Esophagus squamous epithelium (tissue), 5 donors: ENCODE measurements at places on chromosomes 2 and 18.

DNA sequence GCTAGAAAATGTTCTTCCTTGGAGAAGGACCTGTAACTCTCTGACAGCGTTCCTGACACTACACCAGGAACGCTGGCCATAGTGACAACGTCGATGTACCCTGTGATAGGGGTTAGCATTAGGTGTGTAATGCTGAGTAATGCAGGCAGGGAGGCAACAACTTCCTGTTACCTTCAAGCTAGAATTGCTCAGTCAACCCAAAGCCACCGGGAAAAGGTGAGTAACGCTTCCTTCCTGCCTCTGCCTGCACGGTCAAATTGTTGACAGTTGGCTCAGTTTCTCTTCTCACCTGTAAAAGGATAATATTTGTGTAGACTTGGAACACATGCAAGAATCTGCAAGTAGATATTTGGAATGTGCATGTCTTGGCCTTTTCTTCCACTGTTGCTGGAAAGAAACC is 12.7 kb downstream of the FAM110C start:
- DNase-seq: no peak

DNA sequence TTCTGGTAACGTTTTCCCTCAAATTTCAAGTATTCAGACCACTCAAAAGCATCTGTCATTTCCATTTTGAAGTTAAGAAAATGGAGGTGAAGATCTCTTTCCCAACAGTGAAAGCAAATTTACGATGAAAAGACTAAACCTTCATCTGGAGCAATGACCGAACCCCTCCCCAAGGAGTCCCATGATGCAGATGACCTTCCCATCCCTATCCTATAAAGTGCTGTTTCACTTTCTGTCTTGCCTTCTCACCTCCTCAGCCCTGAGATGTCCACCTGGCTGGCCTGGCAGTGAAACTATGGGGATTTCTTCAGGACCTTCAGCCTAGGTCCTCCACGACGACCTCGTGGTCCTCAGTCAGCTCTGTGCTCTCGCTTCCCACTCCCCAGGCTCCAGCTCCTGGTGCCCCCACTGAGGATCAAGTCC is 925 bp upstream of the NPC1 start:
- DNase-seq: no peak

GRCh38 chr2:156009293-156009692 is 323.2 kb downstream of the NR4A2 start:
- DNase-seq: no peak

- no peak for DNase-seq
Observed at GRCh38 chr2:116132833-116133232, 1681.7 kb upstream of the DDX18 start.

DNA sequence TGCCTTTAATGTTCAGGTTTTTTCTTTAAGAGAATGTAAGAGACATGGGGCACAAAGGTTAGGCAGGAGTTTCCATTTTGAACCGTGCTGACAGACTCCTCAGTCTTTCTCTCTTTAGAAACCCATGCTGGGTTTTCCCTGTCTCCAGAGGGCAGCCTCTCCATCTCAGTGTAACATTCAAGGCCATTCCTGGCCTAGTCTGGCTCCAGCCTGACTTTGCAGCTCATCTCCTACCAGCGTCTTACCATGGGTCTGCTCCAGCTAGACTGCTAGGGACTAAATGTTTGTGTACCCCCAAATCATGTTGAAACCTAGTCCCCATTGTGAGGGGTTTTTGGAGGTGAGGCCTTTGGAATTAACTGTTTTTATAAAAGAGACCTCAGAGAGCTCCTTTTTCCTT is 9.8 kb upstream of the CLIP4 start:
- DNase-seq: no peak

- DNase-seq: no peak
Observed at GRCh38 chr18:615773-616172, 19.0 kb downstream of the CLUL1 start.

DNA sequence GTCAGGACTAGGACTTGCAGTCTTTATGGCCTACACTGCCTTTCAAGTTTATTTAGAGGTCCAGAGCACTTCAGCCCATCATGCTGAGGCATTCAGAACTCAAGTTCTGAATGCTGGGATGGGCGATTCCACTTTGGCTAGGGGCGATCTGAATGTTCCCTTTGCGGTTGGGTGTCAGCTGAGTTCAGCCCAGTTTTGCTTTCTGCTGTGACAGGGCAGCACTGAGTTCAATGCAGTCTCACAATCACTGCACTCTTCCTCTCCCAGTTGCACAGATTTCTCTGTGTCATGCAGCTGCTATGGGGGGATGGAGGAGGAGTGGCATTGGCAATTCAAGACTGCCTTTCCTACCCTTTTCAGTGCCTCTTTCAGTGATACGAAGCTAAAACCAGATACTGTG is 1232.0 kb upstream of the FAM98A start:
- no peak for DNase-seq

GRCh38 chr2:69791045-69791444 is 38.4 kb upstream of the GMCL1 start:
- DNase-seq: no peak

DNA sequence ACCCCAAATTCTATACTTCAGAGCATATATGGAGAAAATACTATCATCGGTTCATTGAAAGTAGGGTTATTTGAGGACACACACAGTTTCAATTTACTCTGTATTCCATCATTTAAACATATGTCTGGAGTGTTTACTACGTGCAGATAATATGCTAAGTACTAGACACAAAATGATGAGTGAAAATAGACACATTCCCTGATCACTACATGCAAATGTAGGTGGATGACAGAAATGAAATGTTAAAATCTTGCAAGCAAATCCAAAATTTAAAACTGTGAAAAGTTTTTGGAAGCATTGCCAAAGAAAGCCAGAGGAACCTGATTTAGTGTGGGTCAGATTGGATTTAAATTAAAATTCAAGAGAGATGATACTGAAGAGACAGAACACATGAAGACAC is 1106.6 kb downstream of the CBLN2 start:
- DNase-seq: no peak

GRCh38 chr2:180240774-180241173 is 233.7 kb upstream of the CWC22 start:
- DNase-seq: no peak

DNA sequence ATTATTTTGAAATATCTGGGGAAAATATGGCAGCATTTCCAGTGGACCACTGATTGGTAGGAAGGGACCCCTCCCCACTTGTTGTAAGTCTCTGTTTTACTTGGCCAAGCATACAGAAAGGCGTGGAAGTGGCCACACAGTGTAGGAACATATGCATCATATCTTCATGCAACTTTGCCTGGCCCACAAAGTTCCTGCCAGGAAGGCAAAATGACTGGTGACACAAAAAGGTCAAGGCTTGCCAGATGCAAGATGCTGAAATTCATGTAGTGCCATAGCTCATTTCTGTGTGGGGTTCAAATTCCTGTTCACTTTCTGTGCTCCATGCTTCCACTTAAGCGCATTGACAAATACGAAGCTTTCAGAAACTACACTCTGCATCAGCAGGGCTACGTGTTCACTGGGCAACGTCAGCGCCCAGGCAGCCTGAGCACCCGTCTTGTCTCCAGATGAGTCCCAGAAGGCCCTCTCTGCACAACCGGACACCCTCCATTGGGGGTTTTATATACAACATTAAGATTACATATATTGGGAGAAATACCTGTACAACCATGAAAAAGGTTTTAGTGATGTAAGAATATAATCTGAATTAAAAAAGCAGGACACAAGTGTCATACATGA is 3.6 kb downstream of the DYNC2LI1 start:
- DNase-seq: no peak

DNA sequence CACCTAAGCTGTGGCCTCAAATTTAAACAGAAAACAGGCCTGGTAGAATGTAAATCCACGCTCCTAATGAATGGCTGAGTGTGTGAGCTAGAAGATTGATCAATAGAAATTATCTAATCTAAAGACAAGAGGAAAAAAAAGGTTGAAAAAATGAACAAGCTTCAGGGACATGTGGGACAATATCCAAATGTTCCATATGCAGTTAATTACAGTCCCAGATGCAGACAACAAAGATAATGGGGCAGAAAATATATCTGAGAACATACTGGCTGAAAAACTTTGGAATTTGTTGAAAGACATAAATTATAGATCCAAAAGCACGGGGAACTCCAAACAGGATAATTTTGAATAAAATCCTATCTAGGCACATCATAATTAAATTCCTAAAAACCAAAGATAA is 186.7 kb upstream of the SIX2 start:
- no peak for DNase-seq

GRCh38 chr2:123040506-123040905 is 984.6 kb upstream of the CNTNAP5 start:
- no peak for DNase-seq

GRCh38 chr2:50443288-50443687 is 588.6 kb downstream of the NRXN1 start:
- no peak for DNase-seq

GRCh38 chr18:76754351-76754750 is 68.0 kb upstream of the ZNF236 start:
- DNase-seq: no peak

DNA sequence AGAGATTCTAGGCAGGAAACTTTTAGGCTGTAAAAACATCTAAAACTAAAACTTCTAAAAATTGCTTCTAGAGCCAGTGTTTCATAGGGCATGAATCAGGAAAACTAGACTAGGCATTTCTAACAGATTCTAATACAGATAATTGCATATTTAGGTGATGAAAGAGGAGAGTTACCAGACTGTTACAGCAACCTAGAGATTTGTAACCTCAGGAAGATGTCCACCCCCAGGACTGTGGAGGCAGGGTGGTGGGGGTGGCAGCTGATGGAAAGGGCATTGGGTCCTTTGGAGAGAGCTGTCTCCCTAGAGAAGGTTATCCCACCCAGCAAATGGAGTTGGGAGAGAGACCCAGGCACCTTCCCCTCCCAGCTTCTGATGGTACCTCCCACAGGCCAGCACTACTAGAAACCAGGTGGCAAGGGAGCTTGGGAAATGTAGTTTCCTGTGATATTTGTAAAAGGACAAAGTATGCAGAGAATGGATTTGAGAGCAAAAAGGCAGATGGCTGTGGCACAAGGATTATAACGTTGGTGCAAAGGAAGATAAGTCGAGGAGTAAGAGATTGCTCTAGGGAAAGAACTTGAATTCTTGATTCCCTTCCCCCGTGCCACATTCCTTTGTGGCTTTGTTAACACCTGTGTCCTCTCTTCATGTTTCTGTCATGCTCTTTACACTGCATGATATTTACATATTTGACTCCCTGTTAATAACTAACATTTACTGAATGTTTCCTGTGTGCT is 75.6 kb upstream of the MGAT5 start:
- no peak for DNase-seq

DNA sequence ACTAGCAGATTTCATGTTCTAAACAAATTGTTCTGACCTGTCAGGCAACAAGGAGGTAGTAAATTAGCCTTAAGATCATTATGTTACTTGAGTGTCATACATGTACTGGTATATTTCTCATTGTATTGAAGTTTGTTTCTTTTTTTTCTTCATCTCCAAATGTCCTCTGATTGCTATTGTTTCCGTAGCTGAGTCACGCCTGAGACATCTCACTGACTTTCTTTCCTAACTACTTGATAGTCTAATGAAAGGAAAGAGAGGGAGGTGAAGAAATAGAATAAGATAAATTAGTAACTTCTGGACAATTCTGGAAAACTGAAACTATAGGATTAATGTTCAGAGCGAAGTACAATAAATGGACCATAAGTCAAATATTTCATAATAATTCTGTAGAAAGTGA is 1049.9 kb downstream of the TSN start:
- no peak for DNase-seq

DNA sequence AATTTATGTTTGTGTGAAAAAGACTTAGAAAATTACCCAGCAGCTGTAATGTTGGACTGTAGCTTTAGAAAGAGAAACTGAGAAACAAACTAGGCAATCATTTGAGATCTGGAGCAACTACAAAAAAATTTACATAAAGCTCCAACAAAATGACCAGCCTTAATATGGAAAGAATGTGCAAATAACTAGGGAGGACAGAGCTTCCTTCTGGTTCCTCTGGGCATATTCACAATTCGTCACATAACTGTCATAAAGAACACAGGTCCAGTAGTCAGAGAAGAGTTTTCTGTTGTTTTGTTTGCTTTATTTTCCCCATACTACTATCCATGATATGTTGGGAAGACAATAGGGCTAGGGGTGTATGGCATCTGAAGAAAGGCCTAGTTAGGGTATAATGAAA is 416.8 kb upstream of the DSEL start:
- DNase-seq: no peak

DNA sequence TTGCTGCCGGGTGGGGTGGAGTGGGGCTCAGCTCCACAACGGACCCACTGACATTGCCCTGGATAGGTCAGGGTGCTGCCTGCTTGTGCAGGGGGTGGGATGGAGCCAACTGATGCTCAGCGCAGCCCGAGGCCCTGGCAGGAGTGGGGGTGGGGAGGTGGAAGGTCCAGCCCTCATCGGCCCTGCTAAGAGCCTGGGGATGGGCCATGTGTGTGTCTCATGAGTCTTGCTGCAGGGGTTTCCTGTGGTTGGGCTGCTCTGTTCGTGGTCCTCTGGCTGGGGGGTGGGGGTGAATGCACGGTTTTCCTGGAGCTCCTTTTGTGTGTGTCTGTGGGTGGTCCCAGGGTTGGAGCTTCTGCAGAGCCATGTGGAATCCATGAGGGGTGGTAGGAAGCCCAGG is 39.4 kb upstream of the GALR1 start:
- no peak for DNase-seq

GRCh38 chr2:49933711-49934110 is 779.4 kb upstream of the FSHR start:
- no peak for DNase-seq

- no peak for DNase-seq
Observed at GRCh38 chr2:220096406-220096805, 469.0 kb downstream of the SLC4A3 start.

- no peak for DNase-seq
Observed at GRCh38 chr18:48355276-48356115, 53.7 kb downstream of the ZBTB7C start.

DNA sequence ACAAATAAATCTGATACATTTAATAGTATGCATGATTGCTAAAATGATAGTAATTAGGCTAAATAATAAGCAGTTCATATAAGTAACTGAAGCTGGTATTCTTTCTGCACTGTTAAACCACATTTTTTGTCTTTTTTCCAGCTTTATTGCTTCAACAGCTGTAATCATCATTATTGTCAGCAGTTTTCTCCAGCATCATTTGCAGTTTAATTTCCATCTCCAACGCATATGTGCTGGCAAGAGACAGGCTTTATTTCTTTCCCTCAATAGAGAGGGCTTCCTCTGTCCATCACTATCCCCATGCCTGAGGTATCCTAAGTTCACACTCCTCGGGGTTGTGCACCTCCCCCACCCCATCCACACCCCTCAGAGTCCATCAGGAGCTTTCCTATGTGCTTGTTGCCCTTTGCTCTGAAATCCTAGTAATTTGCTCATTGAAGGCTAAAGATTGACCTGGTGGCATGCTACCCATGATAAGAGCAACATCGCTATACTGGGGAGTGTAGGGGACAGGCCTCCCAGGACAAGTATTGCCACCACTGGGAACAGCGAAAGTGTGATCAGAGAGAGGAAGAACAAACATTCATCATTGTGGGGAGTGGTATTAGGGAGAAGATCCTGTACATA is 37.1 kb downstream of the B4GALT6 start:
- DNase-seq: no peak
